ENCODE measurements at places on chromosomes 2 and 18.
A peak's percentile ranks its signal among the peaks of the same experiment; 100 is the strongest.

- no peak for DNase-seq
Measured at GRCh38 chr18:58187674-58188073, 143.6 kb downstream of the NEDD4L start.

- no peak for DNase-seq
Measured at GRCh38 chr2:120937686-120938044, 202.0 kb downstream of the GLI2 start.

- no peak for DNase-seq
Measured at GRCh38 chr2:74239346-74239745, 40.9 kb downstream of the MTHFD2 start.

GRCh38 chr2:56248965-56249742 is 65.4 kb downstream of the CCDC85A start:
- no peak for DNase-seq

DNA sequence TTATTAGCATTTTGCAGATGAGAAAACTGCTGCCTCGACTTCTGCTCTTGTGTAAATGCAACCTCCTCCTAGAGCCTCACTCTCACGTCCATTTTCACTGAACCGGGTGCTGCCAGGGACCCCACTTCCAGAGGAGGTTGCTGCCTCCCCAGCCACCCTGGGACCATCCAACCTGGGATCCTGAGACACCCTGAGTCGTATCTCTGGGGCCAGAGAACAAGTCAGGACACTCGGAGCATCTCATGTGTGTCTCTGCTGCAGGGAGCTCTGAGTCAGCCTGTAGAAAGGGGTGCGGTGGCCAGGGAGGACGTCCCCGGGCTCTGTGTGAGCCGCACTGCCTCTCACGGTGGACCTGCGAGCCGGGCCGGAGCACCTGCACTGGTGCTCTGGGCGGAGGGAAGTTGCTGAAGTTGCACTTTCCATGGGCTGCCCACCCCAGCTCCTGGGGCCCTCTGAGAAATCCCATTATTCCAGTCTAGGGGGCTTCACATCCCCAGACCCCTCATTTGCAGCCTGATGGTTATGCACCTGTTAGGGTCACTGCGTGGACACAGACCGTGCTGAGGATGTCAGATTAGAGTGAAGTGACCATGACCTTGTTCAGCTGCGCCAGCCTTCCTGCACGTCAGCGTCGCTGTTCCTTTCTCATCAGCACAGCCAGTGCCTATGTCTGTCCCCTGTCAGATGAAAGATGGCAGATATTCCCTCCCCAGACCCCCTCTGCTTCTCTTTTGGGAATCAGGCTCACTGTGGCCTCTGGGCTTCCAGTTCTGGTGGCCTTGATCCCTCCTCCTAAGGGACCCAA is 230.4 kb downstream of the KLHL29 start:
- no peak for DNase-seq

- peak; percentile 14 for DNase-seq
Measured at GRCh38 chr18:76274468-76275289, 220.4 kb downstream of the ZNF516 start.

- no peak for DNase-seq
Measured at GRCh38 chr2:71730785-71731383, 277.5 kb downstream of the DYSF start.

DNA sequence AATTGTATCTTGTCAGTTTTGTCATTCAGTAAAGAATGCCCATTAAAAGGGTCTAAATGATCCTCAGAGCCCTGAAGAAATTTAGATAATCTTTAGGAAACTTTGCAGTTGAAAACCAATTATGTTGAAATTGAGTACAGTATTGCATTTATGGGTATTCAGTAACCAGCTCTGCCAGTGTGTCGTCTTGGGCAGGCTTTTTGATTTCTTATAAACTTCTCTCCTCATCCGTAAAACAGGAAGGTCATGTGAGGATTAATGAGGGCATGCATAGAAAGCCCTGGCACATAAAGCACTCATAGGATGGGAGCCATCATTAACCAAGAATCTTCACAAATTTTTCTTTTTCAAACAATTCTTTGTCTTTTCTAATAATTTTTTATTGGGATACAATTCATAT is 14.8 kb downstream of the PNO1 start:
- DNase-seq, result no peak

DNA sequence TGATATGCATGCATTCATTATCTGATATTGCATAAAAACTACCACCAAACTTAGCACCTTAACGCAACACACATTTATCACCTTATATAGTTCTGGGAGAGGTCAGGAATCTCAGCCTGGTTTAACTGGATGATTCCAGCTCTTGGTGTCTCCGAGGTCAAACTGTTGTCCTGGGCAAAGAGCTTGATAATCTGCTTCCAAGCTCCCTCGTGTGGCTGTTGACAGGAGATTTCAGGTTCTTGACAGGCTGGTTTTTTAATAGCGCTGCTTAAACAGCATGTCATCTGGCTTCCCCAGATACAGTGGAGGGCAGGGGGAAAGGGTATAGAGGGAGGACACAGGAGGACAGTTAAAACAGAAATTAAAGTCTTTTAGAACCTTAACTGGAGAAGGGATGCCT is 785.0 kb downstream of the CNTNAP5 start:
- DNase-seq, result no peak

GRCh38 chr2:165634855-165635254 is 159.2 kb downstream of the GALNT3 start:
- no peak for DNase-seq

DNA sequence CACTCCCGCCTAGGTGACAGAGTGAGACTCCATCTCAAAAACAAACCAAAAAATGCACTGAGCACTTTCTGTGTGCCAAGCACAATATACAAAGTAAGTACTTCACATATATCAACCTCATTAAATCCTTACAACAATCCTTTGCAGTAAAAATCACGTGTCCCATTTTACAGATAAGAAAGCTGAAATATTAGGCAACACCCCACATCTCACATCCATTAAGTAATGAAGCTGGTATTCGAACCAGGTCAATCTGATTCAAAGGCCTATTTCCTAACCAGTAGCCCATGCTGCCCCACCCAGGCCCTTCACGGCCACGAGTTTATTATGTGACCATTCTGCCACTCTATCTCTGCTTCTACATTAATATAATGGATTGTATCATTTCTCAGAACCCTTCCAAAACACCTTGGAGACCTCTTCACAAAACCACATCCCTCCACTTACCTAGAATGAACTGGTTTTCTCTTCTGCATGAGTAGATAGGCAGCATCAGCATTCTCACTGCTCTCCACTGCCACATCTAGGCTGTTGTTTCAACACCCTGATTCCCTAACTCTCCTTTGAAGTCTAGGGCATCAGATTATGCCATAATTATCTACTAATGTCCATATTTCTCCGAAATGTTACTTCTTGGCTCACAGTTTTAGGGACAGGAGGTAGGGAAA is 3.1 kb upstream of the EXOC6B start:
- no peak for DNase-seq

DNA sequence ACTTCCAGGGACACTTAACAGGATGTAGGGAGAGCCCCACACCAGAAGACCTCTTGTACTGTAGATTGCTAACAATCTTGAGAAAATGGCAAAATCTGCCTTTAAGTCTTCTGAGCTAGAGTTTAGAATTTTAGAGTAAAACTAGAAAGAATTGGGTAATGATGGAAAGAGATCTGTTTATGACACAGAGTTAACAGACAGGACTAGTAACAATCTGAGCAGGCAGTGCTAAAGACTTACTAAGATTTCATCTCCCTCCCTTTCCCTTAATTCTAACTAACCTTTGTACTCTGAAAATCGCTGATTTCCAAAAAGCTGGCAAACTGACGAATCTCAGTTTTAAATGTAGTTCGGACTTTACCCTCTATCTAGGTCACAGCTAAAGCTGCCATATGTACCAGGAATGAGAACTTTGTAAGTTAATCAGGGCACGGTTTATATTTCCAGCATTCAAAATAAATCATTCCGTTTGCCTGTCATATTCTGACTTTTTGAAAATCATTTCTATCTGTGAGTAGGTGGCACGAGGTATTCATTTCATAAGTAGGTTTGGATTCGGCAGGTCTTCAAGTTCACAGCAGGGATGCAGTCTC is 256.5 kb upstream of the EPAS1 start:
- DNase-seq, result no peak

GRCh38 chr18:70047931-70048603 is 100.4 kb upstream of the CD226 start:
- no peak for DNase-seq

DNA sequence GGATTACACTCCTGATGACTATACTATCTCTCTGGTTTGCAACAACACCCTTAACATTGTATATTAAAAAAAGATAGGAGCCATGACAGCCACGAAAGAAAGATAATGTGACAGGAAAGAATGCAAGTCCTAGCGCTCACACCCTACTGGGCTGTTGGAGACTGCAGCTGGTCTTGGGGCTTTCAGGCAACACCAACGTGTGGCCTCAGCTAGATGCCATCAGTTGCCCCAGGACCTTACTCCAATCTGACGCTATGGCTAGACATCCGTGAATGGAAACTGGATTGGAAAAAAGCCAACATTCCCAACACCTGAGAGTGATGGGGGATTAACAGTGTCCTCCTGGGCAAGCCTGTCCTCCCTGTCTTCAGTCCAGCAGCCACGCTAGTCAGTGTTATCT is 357.4 kb upstream of the GULP1 start:
- DNase-seq, result no peak

GRCh38 chr2:85770369-85770768 is 16.6 kb downstream of the ATOH8 start:
- DNase-seq, result no peak

- no peak for DNase-seq
Measured at GRCh38 chr18:74331404-74331803, 15.8 kb downstream of the C18orf63 start.

DNA sequence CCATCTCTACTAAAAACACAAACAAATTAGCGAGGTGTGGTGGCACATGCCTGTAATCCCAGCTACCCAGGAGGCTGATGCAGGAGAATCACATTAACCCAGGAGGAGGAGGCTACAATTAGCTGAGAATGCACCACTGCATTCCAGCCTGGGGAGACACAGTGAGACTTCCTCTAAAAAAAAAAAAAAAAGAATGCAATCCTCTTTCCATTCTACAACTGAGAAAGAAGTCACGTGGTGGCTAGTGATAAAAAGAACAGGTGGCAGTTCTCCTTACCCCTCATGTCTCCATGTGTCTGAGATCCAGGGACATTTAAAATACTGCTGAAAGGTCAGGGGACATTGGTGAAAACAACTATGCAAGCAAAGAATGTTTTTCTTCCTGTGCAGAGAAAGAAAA is 24.4 kb upstream of the GPR39 start:
- no peak for DNase-seq

DNA sequence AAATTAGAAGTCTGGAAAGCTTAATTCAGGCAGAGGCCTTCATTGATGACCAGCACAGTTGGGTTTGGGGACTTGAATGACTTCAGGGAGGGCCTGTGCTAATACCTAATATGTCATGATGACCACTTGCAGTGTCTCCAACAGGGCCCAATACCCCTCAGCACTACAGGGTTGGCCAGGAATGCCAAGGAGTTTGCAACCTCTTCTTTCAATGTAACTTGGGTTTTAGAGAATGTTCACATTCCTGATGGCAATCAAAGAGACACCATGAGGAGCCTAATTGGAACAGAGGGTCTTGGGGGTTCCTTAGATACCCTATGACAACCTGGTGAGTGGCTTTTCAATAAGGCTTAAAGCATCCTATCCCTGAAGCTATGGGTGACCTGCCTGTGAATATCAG is 52.4 kb upstream of the ST8SIA3 start:
- no peak for DNase-seq

- DNase-seq, result no peak
Measured at GRCh38 chr2:82986899-82987298, 1472.2 kb downstream of the SUCLG1 start.

DNA sequence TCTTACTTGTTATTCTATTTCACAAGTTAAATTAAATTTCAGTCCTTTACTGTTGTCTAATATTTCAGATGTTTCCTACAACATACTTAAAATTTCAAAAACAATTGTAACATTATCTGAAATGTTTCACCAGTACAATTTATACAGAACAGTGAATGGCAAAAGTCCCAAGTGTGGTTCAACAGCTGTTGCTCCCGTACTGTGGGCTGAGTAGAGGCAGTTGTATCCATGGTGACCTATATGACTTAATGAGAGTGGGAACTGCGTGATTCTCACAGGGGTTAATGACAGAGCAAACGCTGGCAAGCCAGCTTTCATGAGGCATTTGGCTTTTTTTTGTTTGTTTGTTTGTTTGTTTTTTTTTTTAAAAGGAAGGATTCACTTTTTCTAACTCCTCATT is 5.3 kb upstream of the PLCL1 start:
- DNase-seq, result no peak

DNA sequence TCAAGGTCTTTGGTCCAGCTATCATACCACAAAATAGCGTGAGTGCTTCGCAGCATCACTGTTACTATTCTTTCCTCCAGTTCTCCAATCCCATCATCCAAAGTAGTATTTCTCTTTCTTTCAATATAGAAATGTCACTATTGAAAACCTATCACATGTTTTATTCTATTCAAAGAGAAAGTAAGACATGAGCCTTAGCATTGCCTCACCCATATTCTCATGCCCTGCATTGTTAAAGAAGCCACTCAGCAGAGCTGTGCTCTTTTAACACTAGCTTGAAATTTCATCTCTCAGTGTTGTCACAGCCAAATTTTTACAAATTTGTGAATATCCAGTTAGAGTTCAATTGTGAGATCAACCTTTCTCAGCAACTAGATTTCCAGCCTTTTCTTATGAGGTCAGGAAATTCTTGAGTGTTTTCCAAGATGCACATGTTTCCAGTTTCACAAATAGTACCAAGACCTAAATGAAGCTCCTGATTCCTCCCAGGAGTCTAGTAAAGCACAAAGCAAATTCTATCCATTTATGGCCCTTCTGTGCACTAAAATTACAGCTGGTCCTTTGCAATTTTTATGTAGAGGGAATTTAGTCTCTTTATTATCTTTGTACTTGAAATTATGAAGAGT is 343.7 kb downstream of the SPAG16 start:
- DNase-seq, result no peak

- no peak for DNase-seq
Measured at GRCh38 chr2:231660860-231661259, 47.5 kb upstream of the PTMA start.

- no peak for DNase-seq
Measured at GRCh38 chr18:75275226-75275625, 64.6 kb downstream of the TSHZ1 start.

DNA sequence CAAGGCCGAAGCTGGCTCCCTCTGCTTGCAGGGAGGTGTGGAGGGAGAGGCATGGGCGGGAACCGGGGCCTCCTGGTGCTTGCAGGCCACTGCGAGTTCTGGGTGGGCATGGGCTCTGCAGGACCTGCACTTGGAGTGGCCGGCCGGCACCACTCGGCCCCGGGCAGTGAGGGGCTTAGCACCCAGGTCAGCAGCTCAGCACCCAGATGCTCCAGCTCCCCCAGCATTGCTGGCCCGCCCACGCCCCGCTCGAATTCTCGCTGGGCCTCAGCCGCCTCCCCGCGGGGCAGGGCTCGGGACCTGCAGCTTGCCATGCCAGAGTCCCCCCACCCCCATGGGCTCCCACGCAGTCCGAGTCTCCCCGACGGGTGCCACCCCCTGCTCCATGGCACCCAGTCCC is 176.2 kb upstream of the FAM98A start:
- DNase-seq, result no peak

- no peak for DNase-seq
Measured at GRCh38 chr2:203338322-203338721, 10.1 kb downstream of the ABI2 start.

All from stimulated activated CD4-positive, alpha-beta T cell treated with anti-CD3 and anti-CD28 coated beads, Interleukin-2, amount 100 ng/mL, for 24 hours (primary cell).